Pulmonary artery endothelial cell (primary cell): ENCODE measurements at places on chromosomes 5 and 9.

- no peak for DNase-seq
Measured at GRCh38 chr5:126866851-126867636, 90.1 kb downstream of the LMNB1 start.

- no peak for DNase-seq
Measured at GRCh38 chr5:160802592-160802991, 49.4 kb downstream of the ATP10B start.

GRCh38 chr5:128328446-128328845 lies 209.6 kb downstream of the FBN2 start:
- no peak for DNase-seq

DNA sequence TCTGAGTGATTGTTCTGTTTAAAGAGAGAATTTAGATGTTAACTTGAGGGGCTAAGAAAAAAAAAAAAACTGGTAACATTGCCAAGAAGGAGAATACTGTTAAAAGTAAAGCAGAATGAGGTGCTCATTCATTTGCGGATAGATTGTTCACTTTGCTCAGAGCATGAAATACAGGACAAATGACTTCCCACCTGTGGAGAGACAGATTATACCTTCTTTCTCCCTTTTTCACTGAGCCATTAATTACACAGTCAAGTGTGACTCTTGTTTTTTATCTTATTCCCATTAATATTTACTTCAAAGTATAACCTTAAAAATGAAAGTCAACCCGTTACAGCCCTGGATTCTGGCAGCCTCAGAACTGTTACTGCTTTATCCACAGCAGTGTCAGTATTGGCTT lies 264.5 kb downstream of the TAF11L14 start:
- no peak for DNase-seq

DNA sequence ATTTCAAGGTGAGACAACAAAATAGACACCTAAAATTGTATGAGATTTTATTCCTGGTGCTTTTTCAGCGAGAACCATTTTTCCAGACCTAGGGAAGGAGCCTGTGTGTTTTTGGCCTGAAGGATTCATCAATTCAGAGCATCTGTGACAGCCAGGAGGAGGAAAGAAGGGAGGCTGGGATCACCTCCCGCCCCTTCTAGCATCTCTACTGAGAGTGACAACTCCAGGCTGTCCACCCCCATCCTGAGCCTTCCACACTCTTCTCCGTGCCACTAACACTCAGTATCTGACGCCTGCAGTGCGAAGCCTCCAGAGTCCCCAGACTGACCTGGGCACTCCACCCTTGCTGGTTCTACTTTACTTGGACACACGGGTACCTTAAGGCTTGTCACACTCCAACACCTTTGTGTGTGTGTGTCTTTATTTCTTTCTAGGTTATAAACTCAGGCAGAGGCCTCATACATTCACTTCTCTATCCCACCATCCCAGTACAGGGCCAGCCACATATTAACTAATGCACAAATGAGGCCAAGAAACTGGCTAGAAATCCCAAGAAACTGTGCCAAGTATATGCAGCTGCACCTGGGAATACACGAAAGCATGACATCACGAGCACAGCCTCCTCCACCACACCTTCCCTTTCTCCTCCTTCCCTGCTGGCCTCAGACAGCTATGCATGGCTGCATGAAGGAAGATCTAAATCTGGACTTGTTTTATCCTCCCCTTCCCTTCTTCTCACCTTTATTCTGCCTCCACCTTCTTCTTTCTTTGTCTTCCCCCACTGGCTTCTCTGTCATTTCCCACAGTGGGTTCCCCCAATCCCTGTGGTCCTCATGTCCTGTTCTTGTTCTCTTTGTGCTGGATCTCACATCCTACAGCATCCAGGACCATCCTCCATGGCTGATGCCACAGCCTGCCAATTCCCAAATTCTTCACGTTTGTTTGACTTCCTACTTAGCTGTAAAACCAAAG lies 16.0 kb downstream of the S1PR3 start:
- no peak for DNase-seq

- no peak for DNase-seq
Measured at GRCh38 chr9:132451276-132451675, 41.3 kb downstream of the CFAP77 start.

GRCh38 chr5:43396762-43397304 lies 15.4 kb downstream of the CCL28 start:
- DNase-seq: no peak

GRCh38 chr5:151772029-151772845 lies 483 bp downstream of the G3BP1 start:
- no peak for DNase-seq

DNA sequence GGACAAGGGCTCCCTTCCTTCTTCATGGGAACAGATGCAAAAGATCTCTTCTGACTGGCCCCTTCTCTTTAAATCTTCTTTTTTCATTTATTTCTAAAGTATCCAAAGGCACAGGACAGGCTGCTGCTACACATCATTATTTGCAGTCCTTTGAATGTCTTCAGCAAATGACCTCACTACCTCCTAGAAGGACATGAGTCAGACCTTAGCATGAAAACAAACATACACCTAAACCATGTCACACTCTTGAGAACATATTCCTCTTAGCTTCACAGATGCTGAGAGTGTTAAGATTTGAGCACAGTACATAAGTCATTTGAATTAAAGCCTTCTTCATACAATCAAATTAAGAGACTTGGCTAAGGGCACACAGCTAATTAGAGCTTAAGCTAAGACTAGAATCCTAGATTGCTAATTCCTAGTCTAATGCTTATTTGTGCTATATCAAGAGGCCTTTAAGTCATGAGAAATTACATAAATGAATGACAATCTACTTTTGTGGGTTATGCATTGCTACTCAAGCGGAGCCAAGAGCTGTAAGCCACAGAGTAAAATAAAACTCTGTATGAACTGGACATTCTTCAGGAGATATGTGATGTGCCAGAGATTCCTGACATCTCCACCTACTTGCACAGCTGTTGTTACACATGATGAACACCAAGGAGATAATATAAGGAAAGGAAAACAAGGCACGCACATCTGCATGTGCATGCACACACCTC lies 109.1 kb upstream of the PTGER4 start:
- DNase-seq: peak; percentile 50

- DNase-seq: no peak
Measured at GRCh38 chr9:76529653-76530052, 70.7 kb downstream of the GCNT1 start.

- no peak for DNase-seq
Measured at GRCh38 chr5:142946547-142947426, 176.6 kb downstream of the ARHGAP26 start.

GRCh38 chr5:127988146-127988760 lies 95.3 kb upstream of the SLC12A2 start:
- DNase-seq: peak; percentile 75

DNA sequence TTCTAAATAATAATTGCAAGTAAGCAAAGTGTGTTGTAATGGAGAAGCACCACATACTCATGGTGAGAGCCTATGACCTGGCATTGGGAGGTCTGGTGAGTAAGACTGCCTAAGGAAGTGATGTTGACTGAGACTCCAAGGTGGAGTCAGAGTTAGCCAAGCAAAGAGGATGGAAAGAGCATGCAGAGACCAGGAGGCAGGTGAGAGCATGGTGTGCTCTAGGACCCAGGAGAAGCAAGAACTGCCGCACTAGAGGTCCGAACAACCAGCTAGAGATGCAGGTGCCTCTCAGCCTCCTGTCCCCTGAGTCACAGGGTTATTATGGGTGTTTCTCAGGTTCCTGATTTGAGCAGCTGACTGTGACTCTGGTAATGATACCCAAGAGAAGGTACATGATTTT lies 27.3 kb downstream of the ANP32B start:
- DNase-seq: peak; percentile 60

DNA sequence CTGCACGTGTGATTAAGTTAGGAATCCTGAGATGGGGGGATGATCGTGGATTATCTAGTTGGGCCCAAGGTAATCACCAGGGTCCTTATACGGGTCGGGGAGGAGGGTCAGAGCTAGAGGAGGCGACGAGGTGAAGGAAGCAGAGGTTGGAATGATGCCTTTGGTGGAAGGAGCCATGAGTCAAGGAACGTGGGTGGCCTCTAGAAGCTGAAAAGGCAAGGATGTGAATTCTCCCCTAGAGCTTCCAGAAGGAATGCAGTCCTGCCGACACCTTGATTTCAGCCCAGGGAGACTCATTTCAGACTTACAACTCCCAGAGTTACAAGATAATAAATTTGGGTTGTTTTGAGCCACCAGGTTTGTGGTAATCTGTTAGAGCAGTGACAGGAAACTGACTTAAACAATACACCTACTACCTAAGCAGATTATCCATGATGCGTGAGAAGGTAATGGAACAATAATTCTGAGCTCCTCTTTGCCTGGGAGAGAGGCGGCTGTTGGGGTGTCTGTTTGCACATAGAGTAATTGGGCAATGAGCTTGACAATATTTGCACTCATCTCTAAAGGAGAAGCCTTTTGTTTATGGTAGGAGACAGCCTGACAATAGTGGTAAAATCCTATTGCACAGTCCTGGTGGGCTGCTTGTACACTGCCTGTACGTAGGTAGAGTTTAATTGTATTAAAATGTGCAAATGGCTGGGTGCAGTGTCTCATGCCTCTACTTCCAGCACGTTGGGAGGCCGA lies 129.3 kb upstream of the IER5L start:
- no peak for DNase-seq

DNA sequence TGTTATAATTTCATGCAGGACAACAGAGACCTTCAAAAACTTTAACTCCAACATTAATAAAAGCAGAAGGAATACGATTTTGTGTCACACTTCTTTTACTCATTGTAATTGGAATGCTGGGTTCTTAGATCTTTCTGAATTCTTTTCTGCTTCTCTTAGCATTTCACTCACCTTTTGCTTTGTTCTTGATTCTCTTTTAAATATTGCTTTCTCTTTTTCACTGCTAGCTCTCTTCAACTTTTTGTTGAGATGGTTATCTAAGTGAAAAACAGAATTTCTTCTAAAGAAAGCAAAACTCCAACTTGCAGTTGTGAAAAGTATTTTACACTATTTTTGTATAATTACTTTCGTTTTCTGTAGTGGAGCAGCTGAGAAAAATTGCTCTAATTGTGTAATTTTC lies 212.6 kb upstream of the KIF2A start:
- DNase-seq: no peak

DNA sequence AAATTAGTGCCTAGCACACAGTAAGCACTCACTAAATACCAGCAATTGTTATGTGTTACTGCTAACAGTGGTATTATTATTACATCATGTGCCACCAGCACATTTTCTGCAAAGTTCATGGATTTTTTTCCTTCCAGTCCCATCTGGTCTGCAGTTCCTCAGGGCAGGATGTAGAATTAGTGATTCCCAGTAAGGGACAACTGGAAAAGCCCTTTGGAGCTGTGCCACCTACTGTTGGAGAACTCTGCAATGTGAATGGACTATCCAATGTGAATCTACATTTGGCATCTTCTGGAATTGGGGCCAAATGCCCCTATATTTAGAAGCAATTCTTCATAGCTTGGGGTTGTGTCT lies 154.0 kb downstream of the CDH6 start:
- no peak for DNase-seq

- DNase-seq: no peak
Measured at GRCh38 chr5:137340881-137341280, 158.2 kb downstream of the SPOCK1 start.

DNA sequence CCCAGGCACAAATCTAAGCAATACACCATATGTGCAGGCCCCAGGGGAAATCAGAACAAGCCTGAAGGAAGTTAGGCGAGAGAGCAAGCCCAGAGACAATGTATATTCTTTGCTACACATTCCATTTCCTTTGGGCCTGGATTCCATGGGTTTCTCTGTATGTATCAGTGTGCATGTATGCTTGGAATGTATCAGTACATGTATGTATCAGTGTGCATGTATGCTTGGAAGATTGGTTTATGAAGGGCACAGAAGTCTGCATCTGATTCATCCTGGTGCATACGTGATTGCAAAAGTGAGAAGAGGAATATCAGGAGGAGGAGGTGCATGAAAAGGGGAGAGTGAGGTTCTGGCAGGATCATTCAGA lies 232.6 kb upstream of the ANKRD55 start:
- DNase-seq: no peak

GRCh38 chr9:967436-967835 lies 9.0 kb upstream of the DMRT3 start:
- no peak for DNase-seq
